Colonic mucosa (tissue), 4 donors: ENCODE measurements at places on chromosomes 12 and 14. TPM values are rescaled to one million over a fixed set of nuclear protein-coding genes. Genes with fewer than 3 reads are reported as not detected.

DAO gene
- total RNA-seq, result 2.2 TPM

ACSS3 gene
- total RNA-seq, result 1.6 TPM

TBX5 gene
- total RNA-seq, result not detected

PROX2 gene
- total RNA-seq, result not detected

ETNK1 gene
- total RNA-seq, result 82.4 TPM
